HuH-7 (cell line): ENCODE measurements at places on chromosomes 2 and 18.

GRCh38 chr2:47833516-47833968 is 50.6 kb downstream of the MSH6 start:
- no peak for DNase-seq

- DNase-seq = peak; percentile 38
Observed at GRCh38 chr2:236988690-236989624, 96.7 kb upstream of the COPS8 start.

DNA sequence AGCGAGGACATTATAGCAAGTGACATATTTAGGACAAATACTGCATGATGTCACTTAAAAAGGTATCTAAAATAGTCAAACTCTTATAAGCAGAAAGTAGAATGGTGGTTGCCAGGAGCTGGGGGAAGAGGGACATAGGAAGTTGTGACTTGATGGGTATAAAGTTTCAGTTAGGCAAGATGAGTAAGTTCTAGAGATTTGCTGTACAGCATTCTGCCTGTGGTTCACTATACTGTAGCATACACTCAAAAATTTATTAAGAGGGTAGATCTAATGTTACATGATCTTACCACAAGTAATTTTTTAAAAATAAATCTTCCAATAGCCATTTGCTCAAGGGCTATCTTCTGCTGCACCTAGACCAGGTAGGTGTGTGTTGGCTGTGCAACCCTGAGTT is 78.1 kb upstream of the NPAS2 start:
- no peak for DNase-seq

- no peak for DNase-seq
Observed at GRCh38 chr2:24734741-24735140, 58.5 kb downstream of the PTRHD1 start.

DNA sequence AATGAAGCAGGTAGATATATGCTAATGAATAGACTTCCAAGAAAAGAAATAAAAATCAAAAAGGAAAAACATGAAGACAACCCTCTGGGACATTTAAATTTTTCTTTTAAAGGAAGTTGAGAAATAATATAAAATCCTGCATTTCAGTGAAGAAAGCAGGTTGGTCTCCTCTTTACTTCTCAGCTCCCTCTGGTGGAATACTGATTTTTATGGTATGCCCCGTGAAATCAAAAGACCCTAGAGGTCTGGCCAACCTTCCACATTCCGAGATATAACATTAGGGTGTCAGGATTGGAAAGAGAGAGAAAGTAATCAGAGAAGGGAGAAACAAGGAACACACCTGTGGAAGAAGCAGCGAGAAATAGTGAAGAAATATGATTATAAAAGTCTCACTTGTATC is 72.7 kb downstream of the DNER start:
- DNase-seq = no peak

GRCh38 chr18:63679820-63680606 is 18.3 kb upstream of the SERPINB3 start:
- no peak for DNase-seq

GRCh38 chr2:101442667-101443061 is 32.2 kb downstream of the RFX8 start:
- peak; percentile 52 for DNase-seq

DNA sequence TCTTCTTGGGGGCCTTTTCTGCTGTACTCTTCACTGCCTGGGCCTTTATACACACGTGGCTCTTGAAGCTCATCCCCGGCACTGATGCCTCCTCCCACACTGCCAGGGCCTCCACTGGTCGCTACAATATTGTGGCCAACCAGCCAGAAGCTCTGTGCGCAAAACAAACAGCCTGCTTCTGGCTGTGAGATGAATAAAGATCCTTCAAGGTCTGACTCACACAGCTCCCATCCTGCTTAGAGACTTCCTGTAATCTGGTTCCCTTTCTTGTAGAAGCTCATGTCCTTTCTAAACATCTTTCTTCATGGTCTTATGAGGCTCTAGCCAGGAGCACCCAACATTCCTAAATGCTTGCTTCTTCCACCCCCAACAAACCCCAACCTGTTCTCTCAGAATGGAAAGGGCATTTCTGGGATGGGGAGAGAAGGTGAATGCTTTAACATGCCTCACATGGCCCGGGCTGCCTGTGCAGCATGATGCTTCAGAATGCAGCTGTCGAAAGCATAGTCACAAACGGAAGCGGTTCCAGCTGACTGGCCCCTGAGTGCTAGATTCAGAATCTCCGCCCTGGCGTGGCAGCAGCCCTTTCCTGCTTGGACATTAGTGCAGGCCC is 24.6 kb downstream of the NRP2 start:
- DNase-seq = no peak

- no peak for DNase-seq
Observed at GRCh38 chr2:197405582-197405981, 29.2 kb downstream of the SF3B1 start.

DNA sequence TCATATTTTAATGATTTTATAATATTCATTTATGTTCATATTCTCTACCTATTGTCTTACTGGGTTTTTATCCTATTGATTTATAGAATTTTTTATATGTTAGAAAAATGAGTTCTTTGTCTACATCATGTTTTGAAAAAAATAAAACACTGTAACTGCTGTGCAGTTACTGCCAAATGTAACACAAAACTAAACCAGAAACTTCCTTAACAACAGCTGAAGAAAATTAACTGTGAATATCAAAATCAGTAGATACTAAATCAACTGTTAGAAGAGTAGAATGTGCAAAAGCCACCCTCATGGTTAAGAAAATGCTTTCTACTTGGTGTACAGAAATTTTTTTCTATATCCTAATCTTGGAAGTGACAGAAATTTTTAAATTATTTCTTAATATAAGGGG is 69.5 kb downstream of the PTRHD1 start:
- no peak for DNase-seq

DNA sequence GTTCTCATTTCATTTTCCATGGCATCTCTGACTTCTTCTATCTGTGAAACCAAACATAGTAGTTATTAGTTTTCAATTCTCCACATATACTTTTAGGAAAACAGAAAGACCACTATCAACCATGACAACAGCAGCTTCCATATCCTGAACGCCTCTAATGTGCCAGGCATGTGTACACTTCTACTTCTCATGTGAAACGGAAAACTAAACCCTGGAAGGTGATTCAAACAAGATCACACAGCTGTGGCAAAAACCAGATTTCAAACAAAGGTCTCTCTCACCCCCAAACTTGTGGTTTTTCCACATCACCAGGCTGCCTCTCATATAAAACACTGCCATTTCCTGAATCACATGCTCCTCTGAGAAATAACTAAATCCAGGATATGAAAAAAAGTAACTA is 41.8 kb downstream of the PTCD3 start:
- DNase-seq = no peak

DNA sequence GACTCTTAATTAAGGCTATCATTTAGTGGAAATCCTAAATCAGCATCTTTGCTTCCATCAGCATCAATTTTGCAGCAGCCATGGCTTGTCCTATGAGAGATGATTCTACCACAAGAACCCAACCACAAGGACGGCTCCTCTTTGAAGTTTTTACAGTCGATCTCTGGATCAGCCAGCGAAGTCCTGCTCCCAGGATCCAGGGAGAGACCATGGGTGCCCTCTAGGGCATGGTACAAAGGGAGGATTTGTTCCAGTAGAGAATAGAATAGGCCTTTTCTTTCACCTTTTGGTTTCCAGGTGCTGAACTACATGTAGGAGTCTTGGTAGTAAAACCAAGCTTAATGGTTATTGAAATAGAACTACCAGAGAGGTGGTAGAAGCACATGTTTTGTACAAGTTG is 52.7 kb downstream of the TMEM200C start:
- DNase-seq = no peak

DNA sequence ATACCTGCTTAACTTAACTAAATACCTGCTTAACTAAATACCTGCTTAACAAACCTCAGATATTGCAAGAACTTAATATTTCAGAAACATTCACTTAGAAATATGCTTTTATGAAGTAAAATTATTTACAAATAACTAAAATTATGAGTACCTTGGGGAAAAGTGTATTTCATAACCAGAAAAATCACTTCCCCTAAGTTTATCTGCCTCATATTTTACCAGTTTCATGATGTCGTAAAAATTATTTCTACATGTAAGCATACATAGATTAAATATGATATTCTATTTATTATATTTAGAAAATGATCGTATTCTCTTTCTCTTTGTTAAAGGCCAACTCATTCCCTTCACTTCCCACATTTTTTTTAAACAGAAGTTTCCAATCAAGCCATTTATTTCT is 41.5 kb upstream of the DSC1 start:
- DNase-seq = no peak

GRCh38 chr2:201118121-201118960 is 2.4 kb downstream of the CFLAR start:
- DNase-seq = peak; percentile 64

GRCh38 chr2:100470898-100471514 is 724 bp downstream of the NMS start:
- peak; percentile 55 for DNase-seq

- peak; percentile 19 for DNase-seq
Observed at GRCh38 chr2:156110890-156111289, 221.6 kb downstream of the NR4A2 start.

- peak; percentile 2 for DNase-seq
Observed at GRCh38 chr18:66495844-66496243, 108.0 kb downstream of the CDH19 start.

DNA sequence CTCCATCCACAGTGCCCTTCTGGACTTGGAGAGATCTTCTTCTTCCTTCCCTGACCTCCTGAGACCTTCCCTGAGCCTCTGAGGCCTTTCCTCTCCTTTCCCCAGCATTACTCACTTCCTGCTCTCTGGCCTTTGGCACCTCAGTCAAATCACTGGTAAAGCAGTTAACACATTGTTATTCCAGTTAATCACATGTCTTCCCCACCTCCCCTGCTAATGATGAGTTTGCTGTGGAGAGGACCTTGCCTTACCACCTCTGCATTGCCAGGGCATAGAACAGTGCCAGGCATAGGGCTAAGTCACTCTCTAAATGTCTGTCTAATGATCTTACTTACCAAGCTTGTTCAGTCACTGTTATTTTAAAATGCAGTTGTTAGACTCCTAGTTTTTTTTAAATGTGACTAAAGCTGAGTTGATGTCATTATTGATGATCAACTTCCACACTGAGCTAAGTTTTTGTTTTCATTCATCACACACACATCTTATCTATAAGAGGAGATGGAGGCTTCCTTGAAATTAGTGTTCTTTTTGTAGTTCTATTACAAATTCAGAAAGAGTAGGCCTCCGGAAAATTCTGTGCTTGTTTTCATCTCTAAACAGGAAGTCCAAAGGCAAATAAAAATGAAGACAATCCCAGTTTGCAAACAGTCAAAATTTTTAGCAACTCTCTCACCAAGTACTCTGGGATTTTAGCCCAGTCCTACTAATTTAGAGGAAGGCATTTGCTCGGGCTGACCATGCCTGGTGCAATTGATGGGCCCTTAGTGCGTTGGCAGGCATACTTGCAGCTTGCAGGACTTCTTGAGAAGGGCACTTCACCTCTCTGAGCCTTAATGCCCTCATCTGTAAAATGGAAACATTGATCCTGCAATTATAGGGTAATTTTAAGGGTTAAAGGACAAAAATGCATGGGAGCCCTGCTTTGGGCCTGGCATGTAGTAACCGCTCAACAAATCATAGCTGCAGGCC is 113.7 kb upstream of the SPRED2 start:
- DNase-seq = no peak

DNA sequence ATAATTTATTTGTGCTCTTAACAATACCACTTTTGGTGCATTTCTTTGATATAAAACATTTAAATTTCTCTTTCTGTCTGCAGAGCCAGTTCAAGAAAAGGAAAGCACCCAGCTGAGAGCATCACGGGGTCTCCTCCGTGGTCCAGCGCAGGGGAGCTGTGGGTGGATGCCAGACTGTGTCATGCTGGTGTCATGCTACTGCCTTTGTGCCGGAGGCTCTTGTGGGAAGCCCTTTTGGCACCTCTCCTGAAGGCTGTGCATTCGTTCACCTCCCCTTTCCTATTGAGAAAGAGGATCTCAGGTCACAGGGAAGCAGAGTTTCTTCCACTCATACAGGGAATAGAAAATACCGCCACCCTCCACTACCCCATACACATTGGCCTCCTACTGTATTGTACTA is 450.4 kb downstream of the GALR1 start:
- DNase-seq = no peak

- no peak for DNase-seq
Observed at GRCh38 chr18:45764000-45764686, 40.2 kb downstream of the SLC14A1 start.

GRCh38 chr2:176174382-176174823 is 14.1 kb upstream of the HOXD1 start:
- peak; percentile 69 for DNase-seq

GRCh38 chr2:37733251-37733650 is 61.8 kb upstream of the CDC42EP3 start:
- DNase-seq = no peak
